ENCODE measurements at places on chromosomes 3 and 15.

- no peak for DNase-seq
Observed at GRCh38 chr3:60555686-60556354, 695.4 kb downstream of the FHIT start.

DNA sequence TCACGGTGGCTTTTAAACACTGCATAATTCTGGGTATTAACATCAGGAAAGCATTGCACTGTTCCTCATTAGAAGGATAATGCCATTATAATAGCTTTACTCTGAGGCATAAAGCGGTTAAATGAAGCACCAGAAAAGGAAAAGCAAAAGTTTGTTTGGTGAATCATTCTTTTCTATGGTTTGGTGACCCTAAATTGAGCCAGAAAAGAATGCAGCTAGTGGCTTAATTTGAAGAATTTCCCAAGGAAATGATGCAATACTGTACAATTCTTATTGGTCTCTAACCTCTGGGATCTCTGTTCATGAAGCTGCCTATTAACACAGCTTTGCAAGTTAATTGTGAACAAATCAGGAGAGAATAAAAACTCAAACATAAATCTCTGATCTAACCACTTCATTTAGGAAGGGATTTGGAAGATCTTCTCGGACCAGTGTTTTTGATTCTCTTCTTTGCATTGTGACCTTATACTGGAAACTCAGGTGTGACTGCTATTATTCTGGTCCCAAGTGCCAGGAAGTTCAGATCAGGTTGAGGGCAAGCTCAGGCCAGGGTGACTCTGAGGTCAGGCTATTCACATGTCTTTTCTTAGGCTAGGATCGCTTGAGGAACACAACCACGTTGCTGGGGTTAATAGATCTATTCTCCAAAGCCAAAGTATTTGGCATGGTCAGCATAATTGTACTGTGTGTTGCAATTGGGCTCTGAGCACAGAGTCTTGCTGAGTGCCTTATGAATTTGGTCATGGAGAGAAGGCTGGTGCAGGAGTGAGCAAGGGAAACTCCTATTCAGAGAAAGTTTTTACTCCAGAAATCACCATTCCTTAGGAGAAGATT lies 11.3 kb upstream of the DLG1 start:
- no peak for DNase-seq

DNA sequence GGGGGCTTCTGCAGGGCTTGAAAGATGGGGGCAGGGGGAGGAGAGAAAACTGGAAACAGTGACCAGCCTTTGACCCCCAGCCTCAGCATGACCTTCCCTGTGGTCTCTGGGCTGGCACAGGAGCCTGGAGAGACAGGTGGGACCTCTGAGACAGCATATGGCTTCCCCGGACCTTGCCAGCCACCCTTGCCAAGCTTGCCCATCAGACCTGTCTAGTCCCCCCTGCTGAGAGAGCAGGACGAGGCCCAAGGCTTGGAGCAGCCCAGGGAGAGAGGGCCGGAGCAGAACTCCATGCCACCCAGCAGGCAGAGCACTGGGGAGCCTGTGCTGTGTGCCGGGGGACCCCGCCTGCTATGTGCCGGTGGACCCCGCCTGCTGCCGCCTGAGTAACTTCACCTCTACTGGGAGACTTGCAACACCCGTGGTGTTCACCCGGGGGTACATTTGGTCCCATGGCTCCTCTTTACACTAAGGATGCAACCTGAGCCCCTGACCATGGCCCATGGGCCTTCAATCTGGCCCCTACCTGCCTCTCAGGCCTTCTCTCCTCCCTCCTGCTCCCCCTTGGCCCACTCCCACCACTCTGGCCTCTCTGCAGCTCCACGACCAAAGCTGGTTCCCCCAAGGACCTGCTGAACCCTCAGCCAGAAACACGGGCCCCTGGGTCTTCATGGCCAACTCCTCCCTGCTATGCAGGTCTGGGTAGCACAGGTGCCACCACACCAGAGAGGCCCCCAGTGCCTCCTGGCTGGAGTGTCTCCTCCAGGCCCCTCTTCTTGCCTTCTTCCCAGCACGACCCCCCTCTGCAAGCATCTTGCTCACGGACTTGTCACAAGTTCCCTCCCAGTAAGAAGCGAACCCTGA lies 21.1 kb upstream of the SLC41A3 start:
- DNase-seq: peak; percentile 84

DNA sequence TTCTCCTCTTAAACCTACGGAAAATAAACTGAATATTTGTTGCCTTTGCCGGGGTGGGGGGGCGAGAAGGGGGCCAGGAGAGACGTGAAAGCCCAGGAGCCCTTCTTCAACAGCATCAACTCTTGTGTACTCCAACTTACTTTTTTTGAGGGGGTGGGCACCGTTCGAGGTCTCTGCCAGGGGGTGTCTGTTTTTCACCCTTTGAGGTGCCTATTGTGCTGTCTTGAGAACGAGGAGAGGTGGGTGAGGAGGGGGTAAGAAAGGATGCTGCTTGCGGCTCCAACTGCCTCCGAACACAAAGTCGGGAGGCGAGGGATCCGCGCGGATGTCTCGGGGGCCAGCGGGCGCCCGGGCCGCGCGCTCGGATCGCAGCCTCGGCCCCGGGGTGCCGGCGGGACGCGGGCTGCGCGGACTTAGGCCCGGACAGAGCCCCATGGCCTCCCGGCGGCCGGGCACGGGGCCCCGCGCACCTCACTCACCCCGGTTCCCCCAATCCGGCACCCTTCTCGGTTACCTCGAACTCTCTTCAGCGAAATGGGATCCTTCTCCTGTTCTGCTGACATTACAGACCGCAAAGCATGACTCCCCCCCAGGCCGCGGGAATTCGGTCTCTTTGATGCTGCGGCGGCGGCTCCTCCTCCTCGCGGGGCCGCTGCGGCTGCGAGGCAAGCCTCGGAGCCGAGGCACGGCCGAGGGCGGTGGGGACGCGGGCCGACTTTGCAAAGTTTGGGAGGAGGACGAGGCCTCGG lies 650 bp downstream of the PYGO1 start:
- DNase-seq: peak; percentile 43

DNA sequence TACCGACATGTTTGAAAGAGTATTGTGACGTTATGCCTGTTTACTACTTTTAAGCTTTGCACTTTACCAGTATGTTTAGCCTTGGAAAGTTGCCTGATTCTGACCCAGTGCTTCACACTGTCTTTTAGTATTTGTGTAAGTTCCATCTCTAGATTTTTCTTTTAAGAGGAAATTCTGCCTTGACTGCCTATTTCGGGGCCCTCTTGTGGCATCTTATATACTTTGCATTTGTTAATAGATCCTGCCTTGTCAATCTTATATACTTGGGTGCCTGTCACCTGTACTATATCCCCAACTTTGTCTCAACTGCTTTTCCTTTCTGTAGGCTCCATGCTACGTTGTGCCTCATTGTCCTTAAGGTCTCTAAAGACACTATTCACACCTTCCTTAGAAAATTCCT lies 244.6 kb downstream of the STXBP5L start:
- DNase-seq: no peak

All from G401 (cell line).